Daoy (cell line): ENCODE measurements at places on chromosomes 12 and 14.

DNA sequence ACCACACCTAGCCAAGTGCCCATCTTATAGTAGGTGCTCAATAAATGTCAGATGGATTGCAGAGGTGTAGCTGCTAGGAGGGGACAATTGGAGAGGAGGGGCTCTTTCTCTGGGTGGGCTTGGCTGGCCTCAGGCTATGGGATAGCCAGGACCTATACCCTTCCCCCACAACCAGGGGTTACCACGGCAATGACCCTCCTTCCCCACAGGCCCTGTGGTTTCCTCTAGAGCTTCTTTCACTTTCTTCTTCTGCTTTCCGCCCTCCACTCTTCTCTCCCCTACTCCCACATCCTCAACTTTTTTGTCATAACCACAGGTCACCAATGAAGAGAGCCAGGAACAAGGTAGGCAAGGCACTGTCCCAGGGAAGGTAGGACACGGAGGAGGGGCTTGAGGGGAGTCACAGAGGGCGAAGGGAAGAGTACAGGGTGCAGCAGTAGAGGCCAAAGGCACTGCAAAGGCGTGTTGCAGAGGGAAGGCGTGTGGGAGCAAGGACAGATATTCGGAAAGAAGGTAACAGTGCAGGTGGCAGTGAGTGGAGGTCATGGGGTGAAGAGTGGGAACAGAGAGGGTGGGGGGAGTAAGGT lies 1.9 kb upstream of the ITGB7 start:
- no peak for DNase-seq

DNA sequence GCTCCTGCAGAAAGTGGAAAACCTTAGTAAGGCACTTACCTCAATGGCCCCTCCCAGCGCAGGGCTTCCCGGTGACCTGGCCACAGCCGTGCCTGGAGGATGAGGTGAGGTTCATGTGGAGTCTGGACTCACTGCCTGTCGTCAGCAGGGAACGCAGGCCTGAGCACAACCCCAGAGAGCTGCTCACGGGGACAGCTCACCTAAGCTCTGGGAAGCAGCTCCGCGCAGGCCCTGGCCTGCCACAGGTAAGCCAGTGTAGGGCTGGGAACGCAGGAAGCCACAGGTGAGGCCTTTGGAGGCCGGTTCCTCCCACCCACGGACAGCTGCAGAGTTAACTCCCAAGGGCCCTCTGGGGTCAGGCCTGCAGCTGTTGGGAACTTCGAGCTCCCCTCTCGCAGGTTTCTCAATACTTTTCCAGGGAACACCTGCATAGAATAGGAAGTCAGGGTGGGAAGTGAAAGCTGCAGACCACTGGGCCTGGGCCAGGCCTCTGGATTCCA lies 32.7 kb downstream of the ANAPC7 start:
- DNase-seq: no peak

DNA sequence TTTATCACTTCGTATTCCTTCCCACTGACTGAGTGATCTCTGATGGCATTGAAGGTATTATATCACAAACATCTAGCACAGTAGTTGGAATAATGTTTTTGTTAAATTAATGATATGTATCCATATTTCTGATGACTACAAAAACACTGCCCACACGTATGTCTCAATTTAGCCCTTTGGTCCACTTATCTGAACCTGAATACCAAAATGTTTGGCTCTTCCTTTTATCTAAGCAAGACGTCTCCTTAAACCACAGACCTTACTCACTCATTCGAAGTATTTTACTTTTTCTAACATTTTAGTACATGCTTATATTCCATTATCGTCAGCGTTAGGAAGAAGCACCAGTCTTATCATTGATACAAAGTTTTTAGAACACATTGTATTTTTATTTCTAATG lies 126.4 kb downstream of the PIK3C2G start:
- no peak for DNase-seq

DNA sequence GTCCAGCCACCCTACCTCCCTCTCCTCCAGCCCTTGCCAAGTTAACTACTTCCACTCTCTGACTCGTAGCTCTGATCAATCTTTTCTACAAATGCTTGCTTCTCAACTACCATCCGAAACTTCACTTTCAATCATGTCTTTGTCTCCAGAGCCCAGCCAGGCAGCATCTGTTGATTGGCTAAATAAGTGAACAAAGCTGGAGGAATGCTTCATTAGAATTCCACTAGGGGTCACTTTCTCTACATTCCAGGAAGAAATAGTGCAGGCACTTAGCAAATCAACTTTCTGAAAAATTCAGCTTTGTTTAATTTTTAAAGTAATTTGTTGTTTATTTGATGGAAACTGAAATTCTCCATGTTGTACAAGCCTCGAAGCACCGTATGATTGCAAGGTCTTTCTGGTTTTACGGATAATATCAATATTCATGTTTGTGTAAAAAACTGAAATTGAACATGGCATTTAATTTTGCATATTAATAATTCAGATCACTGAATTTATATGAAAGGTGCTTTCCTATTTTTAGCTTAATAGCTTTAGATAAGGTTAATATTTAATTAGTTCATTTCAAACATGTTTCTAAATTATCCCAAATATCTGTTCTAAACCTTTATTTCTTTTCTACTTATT lies 32.4 kb upstream of the HELB start:
- peak; percentile 33 for DNase-seq

GRCh38 chr12:94710933-94711332 lies 60.6 kb upstream of the TMCC3 start:
- peak; percentile 41 for DNase-seq

DNA sequence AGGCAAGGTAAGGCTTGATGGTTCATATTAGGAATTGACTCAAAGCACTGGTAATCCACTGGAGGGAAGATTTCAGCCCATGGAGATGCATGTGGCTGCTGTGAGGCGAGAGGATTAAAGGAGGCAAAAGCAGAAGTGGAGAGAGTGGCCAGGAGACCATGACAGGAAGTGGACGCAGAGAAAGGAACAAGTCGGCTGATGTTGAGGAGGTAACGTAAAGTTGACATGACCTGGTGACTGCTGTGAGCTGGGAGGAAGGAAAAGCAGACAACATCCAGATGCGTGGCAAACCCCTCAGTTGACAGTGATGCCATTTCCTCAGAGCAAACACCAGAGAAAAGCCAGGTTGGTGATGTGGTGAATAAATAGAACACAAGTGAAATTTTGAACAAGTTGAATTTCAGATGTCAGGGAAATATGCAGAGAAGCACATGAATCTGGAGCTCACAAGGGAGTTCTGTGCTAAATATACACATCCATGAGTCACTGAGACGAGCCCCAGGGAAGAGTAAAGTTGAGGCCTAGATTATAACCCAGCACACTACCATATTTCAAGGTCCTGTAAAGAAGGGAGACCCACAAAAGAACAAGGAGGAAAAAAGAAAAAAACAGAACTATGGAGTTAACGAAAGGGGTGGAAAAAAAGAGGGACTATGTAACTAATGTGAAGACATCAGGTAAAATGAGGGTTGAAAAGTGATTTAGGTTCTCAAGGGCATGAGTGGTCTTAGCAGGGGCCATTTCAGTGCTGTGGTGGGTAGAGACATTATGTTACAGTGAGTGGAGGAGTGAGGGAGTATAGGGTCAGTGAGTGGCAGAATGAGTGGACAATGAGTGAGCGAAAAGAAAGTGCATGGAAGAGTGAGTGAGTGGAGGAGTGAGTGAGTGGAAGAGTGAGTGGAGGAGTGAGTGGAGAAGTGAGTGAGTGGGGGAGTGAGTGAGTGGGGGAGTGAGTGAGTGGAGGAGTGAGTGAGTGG lies 61.6 kb upstream of the GZMB start:
- no peak for DNase-seq

DNA sequence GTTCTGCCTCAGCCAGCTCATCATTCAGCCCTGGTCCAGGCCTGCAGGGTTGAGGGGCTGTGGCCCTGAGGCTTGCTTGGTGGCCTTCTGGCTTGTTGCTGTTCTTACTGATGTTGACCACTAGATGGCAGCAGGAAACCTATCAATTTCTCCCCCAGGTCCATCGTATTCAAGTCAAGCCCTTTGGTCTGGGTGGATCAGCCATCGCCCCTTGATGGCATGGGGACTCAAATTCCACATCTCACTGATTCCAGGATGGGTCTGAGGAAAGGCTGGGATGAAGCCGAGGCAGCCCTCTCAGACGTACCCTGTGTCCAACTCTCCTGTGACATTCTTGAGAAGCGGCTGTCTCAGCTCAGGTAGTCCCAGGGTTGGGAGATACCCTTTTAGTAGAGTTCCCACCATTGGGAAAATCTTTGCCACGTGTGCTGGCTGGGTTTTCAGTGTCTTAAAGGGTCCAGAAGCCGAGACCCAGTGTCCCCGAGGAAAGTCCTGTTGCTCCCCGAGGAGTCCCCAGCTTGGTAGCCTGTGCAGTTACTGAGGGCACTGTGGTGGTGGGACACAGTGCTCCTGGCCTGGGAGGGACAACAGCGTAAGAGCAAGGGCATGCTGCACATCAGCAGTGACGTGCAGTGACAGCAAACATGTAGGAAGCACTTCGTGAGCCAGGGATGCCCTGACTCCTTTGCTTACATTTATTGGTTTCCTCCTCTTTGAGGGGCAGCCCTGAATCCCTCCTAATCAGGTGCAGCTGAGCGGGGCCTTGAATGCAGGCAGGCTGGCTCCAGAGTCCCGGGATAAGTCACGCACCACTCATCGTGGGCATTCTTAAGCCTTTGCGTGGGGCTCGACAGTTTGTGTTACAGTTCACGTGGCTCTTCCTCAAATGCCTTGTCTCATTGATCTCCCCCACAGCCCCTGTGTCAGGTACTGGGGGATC lies 58.6 kb downstream of the TSPAN9 start:
- DNase-seq: peak; percentile 76

DNA sequence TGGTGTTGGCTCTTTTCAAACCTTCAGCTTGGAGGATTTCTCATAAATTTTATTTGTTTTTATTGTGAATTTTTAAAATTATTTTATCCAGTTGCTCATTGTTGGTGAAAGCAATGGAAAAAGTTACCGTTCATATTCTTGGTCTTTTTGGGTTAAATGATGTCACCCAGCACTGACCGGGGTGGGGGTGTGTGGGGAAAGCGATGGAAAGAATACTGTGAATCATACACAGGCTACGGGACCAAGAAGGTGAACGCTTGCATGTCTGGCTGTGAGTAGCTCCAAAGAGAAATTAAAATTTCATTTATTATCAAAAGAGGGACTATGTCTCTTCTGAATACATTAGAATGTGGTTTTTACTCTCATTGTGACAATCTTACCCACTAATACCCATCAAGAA lies 430.1 kb downstream of the AEBP2 start:
- no peak for DNase-seq

GRCh38 chr14:59564366-59564765 lies 12.2 kb downstream of the CCDC175 start:
- no peak for DNase-seq

GRCh38 chr14:69152181-69152901 lies 578 bp downstream of the DCAF5 start:
- peak; percentile 54 for DNase-seq

GRCh38 chr12:102548543-102548942 lies 68.2 kb upstream of the IGF1 start:
- peak; percentile 34 for DNase-seq

DNA sequence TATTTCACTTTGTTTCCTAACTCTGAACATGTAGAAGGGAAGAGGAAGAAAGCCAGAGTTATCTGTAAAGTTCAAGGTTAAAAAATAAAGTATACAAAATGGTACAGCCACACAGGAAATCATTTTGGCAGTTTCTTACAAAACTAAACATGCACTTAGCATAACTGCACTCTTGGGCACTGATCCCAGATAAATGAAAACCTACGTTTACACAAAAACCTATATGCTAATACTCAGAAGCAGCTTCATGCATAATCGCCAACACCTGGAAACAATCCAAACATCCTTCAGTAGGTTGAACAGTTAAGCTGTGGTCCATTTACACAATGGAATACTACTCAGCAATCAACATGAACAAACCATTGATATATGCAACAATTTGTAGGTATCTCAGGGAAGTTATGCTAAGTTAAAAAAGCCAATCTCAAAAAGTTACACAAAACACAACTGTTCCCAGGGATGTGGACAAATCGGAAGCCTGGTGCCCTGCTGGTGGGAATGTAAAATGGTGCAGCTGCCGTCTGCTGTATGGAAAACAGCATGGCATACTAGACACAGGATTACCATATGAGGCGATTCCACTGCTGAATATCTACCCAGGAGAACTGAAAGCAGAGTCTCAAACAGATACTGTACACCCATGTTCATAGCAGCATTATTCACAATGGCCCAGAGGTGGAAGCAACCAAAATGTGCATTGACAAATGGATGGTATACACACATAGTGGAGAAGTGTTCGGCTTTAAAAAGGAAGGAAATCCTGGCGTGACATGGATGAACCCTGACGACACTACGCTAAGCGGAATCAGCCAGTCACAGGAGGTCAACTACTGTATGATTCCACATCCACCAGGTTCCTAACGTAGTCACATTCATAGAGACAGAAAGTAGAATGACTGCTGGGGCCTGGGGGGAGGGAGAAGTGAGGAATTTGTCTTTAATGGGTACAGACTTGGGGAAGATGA lies 37.7 kb downstream of the NRDE2 start:
- DNase-seq: no peak

- DNase-seq: no peak
Observed at GRCh38 chr14:56331592-56332216, 213.5 kb downstream of the PELI2 start.

- no peak for DNase-seq
Observed at GRCh38 chr14:88212691-88213090, 110.4 kb downstream of the KCNK10 start.

DNA sequence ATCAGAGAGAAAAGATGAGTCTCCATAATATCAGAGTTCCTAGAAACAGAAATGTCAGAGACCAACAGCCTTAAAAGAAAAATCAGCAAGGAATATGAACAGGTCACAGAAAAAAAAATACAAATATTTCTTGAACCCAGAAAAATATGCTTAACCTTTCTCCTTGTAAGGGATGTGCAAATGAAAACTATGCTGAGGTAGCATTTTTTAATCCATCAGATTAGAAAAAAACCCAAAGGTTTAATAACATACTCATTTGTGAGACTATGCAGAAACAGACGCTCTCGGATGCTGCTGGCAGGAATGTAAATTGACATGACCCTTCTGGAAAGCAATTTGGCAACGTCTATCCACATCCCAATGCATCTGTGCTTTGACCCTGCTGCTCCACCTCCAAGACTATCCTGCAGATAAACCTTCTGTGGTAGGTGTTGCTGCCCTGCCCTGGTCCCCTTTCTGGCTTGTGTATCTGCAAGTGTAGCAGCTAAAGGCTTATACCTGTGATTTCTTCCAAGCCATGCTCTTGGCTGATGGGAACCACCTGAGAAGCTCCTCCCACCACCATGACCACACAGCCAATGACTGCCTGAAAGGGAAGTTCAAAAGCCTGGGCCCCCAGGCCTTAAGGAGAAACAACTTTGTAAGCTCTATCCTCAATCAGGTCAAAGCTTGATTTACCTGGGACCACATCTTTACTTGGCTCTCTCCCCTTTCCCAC lies 49.4 kb downstream of the LTBP2 start:
- DNase-seq: peak; percentile 56

GRCh38 chr12:20434996-20435395 lies 66.7 kb downstream of the PDE3A start:
- DNase-seq: no peak

- DNase-seq: no peak
Observed at GRCh38 chr14:51883232-51883631, 22.8 kb downstream of the GNG2 start.

GRCh38 chr12:14394317-14395073 lies 29.0 kb downstream of the ATF7IP start:
- peak; percentile 56 for DNase-seq
